ENCODE measurements at places on chromosomes 7 and 10.

DNA sequence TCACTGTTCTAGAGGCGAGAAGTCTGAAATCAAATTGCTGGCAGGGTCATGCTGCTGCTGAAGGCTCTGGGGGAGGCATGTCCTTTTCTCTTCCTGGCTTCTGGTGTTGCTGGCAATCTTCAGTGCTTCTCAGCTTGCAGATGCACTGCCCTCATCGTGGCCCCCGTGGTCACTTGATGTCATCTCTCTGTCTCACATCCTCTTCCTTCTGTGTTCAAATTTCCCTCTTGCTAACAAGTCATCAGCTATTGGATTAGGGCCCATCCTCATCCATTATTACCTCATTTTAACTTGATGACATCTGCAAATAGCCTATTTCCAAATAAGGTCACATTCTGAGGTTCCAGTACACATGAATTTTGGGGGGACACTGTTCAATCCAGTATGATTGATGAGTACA is 36.6 kb upstream of the SRGN start:
- DNase-seq: peak; percentile 45

- no peak for DNase-seq
These were observed 39.8 kb downstream of the ITPRID1 start for GRCh38 chr7:31553661-31554081.

DNA sequence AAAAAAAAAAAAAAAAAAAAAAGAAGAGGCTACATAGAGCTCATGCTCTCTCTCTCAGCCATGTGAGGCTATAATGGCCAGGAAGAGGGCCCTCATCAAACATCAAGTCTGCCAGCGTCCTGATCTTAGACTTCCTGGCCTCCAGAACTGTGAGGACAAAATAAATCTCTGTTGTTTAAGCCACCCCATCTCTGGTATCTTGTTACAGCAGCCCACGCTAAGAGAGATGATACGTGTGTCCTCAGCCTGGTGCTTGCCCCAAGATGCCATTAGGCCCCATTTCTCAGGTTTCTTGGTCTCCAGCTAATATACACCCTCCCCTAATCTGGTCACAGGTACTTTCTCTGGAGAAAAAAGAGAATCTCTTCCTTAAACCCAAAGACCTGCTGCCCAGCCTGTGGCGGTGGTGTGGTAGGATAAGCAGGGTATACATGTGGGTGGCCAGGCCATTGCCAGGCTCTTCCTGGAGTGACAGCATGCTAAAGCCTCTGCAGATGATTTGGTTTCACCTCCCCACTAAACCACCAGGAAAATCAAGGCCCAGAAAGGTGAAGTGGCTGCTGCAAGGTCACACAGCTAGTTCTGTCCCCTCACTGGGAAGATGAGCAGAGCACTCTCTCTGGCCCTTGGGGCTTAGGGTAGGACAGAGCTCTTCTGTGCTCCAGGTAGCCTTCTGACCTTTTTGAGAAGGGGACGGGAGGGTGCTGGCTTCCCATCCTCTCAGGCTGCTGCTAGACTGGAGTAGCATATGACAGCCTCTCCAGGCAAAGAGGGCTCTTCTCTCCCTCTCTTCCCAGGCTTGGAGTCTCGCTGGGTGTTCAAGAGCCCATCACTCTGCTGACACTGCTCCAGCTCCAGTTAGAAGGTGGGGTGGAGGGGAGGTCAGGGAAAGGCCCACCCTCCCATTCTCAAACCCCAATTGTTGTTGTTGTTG is 5.2 kb downstream of the SPOCK2 start:
- DNase-seq: no peak

GRCh38 chr7:116588641-116589594 is 64.1 kb downstream of the CAV1 start:
- DNase-seq: peak; percentile 46

DNA sequence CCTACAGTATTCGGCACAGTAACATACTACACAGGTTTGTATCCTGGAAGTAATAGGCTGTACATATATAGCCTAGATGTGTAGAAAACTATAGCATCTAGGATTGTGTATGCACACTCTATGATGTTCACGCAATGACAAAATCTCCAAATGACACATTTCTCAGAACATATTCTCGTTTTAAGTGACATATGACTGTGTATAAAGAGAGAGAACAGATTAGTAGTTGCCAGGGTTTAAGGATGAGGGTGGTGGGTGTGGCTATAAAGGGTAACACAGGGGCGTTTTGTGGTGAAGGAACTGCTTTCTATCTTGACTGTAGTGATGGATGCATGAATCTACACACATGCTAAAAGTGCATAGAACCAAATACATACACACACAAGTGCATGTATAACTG is 101.2 kb downstream of the ARL4A start:
- DNase-seq: no peak

All from AML-193 (cell line).